Ecto neural progenitor cell (in vitro differentiated cells): ENCODE measurements at places on chromosomes 1 and 21.
A peak's percentile ranks its signal among the peaks of the same experiment; 100 is the strongest.

- DNase-seq = no peak
These were observed 31.5 kb downstream of the TNFSF4 start for GRCh38 chr1:173175514-173176145.

- no peak for DNase-seq
These were observed 360.7 kb downstream of the TBX15 start for GRCh38 chr1:118627435-118627834.

DNA sequence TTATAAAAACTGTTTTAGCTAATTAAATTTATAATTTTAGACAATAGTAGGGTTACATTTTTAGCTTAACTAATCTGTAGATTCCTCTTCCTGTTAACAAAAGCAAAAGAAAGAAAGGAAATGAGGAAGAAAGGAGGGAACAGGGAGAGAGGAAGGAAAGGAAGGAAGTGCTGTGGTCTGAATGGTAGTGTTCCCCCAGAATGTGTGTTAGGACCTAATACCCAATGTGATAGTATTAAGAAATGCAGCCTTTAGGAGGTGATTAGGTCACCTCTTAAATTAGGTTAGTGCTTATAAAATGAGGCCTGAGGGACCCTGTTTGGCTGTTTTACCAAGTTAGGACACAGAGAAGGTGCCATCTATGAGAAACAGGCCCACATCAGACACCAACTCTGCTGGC lies 136.9 kb upstream of the SAMSN1 start:
- no peak for DNase-seq

DNA sequence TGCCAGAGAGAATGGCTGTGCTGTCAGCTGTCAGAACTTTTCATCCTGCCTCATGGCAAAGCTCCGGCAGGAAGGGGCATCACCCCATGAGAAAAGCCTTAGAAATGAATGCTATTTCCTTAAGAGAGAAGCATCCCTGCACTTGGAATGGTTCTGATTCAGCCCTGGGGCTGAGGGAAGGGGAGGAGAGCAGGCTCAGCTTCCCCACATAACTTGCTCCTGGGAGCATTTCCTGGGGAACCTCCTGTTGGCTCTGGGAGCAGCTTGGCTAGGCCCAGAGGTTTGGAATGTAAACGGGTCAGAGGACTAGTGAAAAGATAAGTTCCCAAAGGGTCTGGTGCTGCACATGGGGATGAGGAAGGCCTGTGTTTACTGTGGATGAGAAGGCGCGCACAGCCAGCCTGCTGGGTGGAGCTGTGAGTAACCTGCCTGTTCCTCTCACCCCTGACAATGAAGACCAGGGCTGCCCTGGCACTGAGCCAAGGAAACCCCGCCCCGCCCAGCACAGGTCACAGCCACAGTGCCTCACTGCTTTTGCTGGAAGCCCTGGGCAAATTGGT lies 5.0 kb downstream of the PRELP start:
- no peak for DNase-seq

GRCh38 chr1:94301186-94301585 lies 63.8 kb upstream of the ARHGAP29 start:
- no peak for DNase-seq

DNA sequence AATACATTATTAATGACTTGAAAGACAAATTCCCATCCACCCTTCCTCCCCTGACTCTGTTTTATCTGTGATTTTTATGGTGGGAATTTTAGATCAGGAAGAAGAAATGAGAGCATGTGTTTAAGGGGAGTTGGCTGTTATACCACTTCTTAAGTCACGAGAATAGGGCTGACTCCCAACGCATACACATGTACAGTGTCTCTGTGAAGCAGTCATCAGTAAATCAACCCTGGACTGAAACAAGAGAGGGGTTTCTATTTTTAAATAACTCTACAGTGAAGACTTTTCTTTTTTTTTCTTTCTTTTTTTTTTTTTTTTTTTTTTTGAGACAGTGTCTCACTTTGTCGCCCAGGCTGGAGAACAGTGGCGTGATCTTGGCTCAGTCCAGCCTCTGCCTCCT lies 106.1 kb downstream of the LBR start:
- DNase-seq = no peak

GRCh38 chr1:212021563-212021962 lies 13.8 kb downstream of the INTS7 start:
- DNase-seq = no peak

DNA sequence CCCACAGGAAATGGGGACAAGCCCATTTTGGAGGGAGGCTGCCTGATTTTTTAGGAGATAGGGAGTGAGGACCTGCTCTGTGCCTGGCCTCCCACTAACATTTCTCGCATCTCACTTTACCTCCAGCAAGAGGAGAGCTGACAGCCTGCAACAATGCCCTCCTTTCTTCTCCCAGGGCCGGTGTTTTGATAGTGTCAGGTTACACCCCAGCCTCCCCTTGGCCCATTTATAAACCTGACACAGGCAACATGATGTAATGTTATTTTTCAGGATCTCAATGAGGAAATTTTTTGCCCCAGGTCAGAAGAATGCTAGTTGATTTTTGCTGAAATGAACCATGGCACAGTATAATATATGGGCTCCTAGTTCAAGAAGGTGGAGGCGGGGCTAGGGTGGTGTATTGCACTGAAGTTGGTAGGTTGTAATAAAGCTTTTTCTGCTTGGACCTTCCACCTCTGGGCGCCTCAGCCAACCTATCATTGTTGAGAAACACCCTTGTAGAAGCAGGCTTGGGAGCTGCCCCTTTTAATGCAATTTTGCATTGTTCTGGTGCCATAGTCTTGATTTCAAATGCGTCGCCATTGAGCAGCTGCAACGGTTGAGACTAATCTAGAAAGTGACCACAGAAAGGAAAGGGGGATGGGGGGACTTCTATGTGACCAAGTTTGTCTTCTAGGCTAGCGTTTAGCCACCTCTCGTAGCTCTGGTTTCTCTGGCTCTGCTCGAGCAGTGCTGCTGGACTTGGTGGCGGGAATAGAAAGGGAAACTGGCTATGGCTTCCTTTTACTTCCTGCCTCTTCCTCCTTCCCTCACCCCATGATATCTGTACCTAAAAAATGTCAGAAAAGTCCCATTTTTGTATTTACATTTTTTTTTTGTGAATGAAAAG lies 53.0 kb downstream of the PBX1 start:
- DNase-seq = no peak

GRCh38 chr1:27296773-27297291 lies 25.1 kb upstream of the TMEM222 start:
- peak; percentile 85 for DNase-seq

DNA sequence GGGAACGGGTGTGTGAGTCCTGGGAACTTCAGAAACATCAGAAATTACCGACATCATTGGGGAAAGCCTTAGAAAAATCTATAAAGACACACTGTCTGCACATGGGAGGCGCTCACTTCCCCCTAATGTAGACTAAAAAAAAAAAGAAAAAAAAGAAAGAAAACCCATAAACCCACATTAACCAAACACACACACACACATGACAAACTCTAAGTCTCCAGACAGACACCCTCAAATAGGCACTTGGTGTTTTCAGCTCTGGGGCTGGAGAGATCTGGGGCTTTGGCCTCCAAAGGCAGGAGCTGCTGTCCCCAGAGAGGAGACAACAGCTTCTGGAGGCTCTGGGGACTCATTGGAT lies 13.2 kb upstream of the SDHB start:
- DNase-seq = no peak

GRCh38 chr1:2151252-2151651 lies 43.3 kb downstream of the FAAP20 start:
- DNase-seq = no peak

DNA sequence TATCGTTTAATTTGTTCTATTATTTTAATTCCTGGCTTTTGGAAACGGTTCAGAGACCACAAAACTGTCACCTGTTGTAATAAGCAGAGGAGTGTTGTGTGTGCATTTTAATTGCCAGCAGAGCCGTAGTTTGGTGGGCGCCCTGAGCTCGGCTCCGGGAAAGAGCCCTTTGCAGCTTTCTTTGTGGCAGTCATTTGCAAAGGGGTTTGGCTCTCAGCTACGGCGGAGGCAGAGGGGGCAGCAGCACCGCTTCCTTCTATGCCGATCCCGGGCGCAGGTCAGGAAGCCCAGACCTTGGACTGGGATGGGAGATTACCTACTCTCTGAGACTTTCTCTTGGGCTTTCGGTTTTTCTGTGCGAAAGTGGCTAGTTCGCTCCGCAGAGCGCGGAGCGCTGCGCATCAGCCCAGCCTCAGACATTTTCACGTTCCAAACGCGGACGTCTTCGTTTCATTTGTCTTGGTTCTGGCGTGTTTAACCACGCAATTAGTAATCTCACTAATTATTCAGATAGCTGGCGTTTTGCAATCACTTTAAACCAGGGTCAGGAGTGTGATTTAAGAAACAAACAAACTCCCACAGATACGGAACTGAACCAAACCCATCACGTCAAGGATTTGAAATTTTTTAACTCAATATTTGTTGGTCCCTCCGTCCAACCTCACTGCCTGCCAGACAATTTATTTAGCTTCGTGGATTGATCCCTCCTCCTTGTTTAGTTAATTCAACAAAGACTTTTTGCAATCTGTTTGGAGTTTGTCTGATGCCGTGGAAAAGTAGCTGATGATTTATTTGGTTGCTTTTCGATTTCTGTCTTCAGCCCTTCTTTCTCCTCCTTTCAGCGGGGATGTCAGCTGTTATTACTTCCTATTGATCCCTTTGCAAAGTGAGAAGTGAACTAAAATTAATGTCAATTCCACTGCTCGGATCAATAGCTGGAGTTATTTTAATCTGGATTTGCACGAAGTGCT lies 3.9 kb downstream of the RNF220 start:
- DNase-seq = peak; percentile 74

GRCh38 chr1:239243006-239243405 lies 143.4 kb upstream of the CHRM3 start:
- DNase-seq = no peak

- DNase-seq = no peak
These were observed 163.2 kb downstream of the ZBTB18 start for GRCh38 chr1:244214009-244214967.

- no peak for DNase-seq
These were observed 50.2 kb downstream of the RABGAP1L start for GRCh38 chr1:174209347-174210187.

DNA sequence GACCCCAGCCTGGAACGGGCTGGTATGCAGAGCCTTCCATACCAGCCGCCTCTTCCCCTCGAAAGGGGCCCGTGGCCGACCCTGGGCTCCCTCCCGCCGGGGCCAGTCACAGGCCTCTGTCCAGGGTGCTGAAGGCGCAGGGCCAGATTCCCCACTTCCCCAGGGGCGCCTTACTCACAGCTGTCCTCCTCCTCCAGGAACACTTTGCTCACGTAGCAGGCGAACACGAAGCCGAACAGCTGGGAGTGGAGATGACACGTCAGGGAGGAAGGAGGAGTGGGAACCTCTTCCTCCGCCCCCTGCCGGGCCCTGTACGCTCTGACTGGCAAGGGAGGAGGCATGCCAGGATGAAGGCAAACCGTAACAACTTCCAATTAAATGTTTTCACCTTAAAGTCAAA lies 57.3 kb downstream of the NKAIN1 start:
- peak; percentile 91 for DNase-seq

- no peak for DNase-seq
These were observed 37.4 kb downstream of the PCAT6 start for GRCh38 chr1:202848191-202848542.

DNA sequence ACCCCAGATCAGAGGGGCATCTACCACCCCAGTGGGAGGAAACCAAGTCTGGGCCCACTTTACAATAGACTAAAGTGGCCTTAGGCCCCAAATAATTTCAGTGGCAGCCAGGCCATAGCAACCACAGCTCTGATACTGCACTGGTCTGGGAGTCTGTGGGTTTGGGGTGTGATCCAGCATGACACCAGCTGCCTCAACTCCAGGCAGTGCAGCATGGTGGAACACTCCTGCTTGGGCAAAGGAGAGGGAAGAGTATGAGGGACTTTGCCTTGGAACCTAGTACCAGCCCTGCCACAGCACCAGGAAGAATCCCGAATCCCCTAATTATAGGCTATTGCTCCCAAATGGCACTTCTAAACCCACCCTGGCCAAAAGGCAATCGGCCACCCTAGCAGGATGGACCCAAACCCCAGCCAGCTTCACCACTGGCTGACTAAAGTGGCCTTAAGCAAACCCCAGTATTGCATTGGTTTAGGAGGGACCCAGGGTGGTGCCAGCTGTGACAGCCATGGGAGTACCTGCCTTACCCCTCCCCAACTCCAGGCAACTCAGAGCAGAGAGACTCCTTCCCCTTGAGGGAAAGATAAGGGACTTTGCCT lies 47.1 kb downstream of the PACC1 start:
- no peak for DNase-seq

GRCh38 chr21:27759820-27760219 lies 792.9 kb upstream of the ADAMTS5 start:
- no peak for DNase-seq

DNA sequence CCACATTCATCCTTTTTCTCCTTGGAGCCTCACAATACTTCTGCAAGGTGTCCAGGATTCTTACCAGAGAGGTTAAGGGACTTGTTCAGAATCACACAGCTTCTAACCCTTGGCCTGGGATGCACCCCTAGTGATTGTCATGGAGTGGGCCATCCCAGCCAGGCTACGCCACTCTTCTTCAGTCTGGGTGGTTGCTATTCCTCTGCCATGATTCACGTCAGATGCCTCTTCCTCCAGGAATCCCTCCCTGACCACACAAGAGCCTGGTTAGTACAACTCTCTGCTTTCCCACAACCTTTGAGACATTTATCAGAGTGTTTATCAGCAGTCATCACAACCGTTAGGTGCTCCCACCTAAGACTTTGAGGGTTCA lies 121.8 kb downstream of the EPHB2 start:
- DNase-seq = no peak

GRCh38 chr1:213666113-213666512 lies 321.7 kb upstream of the PROX1 start:
- no peak for DNase-seq

GRCh38 chr1:233791721-233792120 lies 112.8 kb upstream of the SLC35F3 start:
- DNase-seq = no peak

- no peak for DNase-seq
These were observed 253.9 kb downstream of the USH2A start for GRCh38 chr1:216169351-216169750.

- DNase-seq = no peak
These were observed 91.1 kb downstream of the SMYD2 start for GRCh38 chr1:214372092-214372491.

DNA sequence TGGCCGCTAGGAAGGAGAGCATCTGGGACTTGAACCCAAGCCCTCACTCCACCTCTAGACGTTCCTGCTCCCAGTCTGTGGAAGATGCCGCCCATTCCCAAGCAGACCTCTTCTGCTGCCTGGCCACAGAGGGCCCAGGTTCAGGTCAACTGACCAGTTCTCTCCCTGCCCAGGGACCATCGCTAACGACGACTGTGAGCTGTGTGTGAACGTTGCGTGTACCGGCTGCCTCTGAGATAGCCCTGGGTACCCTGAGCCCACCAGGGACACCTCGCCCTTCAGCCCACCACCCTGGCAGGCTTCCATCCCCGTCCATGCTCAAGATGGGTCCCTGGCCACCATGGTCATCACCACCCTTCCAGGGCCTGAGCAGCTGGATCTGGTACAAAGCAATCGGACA lies 2.2 kb downstream of the GUCA2B start:
- DNase-seq = no peak

- no peak for DNase-seq
These were observed 153.9 kb upstream of the B3GALT2 start for GRCh38 chr1:193340331-193340730.

GRCh38 chr1:64906447-64906846 lies 59.9 kb downstream of the JAK1 start:
- DNase-seq = no peak

- no peak for DNase-seq
These were observed 156.3 kb downstream of the DHRS3 start for GRCh38 chr1:12461754-12462153.

- no peak for DNase-seq
These were observed 509.4 kb downstream of the SMYD3 start for GRCh38 chr1:245997471-245998258.
